Fibroblast of skin of scalp (primary cell): ENCODE measurements at places on chromosomes 2 and 18.

GRCh38 chr18:14978962-14979535 lies 231.1 kb downstream of the ANKRD30B start:
- peak; percentile 40 for DNase-seq

DNA sequence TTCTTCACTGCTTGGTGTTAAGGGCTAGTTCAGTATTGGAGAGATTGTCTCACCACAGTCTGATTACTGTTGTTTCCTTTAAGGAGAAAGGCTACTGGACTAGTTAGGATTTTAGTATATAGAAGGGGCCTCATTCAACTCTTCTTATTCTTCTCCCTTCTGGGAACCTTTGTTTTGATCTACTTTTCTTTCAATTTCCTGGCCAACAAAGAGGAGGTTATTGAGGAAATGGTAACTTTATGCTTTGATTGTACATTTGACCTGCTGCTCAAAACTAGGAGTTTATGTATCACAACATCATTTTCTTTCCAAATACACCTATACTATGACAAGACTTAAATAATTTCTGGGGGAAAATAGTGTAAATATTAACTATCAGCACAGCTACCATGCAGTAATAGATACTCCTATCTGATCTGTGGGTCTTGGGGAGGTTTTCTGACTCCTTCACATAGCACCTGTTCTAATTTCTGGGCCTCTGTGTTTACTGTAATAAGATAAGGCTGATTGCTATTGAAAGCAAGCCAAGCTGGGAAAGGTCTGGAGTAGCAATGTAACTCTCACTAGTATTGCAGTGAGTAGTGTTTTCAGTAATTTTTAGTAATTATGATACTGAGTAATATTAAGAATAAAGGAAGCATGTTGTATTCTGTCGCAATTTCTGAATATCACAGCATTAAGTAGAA lies 395.3 kb downstream of the NUP35 start:
- DNase-seq, result no peak

DNA sequence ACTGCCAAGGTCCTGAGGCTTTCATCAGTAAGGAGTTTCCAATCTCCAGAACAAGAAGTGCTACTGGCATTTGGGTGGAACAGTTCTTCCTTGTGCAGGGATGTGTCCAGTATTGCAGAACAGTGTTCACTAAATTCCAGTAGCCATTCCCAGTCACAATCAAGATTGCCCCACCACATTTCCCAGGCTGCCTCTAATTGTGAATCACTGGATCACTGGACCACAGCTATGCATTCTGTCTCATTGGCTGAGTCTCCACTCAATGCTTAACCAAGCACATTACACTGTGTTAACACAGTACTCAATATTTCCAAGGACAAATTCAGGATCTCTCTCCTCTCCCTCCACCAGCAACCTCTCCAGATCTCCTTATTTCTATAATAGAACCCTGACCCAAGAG lies 160.2 kb upstream of the CCDC150 start:
- peak; percentile 85 for DNase-seq

DNA sequence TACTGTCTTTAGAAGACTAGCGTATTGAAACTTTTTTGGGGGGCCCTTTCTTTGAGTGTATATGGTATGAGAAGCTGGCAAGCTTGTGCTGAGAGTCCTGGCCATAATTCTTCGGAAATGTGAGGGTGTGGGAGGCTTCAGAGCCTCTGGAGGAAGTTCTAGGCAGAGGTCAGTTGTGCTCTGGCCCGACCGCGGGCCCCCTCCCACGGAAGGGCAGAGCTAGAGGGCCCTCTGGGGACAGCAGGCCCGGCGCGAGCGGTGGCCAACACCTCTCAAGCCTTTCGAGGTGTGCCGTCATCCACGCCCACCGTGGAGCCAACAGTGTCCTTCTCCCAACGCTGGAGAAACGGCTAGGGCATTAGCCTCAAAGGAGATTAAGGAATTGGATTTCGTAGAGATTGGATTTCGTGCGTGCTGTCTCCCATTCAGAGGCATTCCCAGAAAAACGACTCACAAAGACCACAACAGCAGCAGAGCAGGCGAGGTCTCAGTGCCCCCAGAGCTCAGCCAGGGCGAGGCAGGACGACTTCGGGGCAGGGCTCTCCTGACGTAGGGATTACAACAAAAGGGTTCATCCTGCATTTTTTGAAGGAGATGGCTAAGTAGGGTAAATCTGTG lies 2.2 kb upstream of the MTCL1 start:
- peak; percentile 52 for DNase-seq

DNA sequence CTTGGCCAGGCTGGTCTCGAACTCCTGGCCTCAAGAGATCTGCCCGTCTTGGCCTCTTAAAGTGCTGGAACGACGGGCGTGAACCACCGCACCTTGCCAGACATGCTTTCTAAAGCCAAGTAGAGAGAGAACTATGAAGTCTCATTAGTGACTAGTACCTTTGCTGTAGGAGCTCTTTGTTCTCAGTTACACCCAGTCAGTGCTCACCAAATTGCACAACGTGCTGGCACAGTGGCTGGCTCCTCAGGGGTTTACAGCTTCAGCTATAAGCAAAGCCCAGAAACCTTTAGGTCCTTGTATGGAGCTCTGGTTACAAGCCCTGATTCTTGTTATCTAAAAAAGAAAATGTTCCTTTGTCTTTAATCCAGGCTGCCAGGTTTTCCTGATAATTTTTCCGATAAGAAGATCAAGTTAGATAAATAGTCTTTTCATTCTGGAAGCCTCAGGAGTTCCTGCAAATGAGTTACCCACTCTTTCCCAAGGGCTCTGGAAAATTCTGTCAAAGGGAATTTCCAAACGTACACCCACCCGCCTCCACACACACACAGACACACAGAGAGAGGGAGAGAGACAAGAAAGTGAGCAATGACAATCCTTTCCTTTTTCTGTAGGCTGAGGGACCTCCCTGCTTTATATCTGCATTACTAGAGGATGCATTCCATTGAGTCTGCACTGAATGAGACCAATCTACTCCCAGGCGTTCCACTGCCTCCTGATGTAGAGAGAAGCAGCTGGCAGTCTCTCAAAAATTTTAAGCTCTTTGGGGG lies 100.2 kb upstream of the CSRNP3 start:
- peak; percentile 4 for DNase-seq

DNA sequence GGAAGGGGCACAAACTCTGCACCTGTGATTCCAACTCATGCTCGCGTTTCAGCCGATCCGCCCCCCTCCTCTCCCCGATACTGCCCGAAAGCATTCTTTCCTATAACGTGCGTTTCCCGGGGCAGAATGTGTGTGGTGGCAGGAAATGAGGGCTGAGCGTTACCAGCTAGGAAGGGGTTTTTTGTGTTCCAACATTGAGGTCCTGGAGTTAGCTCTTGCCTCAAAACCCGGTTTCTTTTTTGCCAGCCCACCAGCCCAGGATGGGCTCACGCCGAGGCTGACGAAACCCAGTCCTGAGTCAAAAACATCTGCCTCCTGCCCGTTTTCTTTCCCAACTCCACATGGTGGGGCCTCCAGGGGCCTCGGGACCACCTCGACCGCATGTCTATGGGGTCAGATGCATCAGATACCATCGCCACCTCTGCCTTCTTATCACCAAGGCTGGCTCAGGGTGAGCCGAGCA lies 113.7 kb upstream of the COPS8 start:
- no peak for DNase-seq

DNA sequence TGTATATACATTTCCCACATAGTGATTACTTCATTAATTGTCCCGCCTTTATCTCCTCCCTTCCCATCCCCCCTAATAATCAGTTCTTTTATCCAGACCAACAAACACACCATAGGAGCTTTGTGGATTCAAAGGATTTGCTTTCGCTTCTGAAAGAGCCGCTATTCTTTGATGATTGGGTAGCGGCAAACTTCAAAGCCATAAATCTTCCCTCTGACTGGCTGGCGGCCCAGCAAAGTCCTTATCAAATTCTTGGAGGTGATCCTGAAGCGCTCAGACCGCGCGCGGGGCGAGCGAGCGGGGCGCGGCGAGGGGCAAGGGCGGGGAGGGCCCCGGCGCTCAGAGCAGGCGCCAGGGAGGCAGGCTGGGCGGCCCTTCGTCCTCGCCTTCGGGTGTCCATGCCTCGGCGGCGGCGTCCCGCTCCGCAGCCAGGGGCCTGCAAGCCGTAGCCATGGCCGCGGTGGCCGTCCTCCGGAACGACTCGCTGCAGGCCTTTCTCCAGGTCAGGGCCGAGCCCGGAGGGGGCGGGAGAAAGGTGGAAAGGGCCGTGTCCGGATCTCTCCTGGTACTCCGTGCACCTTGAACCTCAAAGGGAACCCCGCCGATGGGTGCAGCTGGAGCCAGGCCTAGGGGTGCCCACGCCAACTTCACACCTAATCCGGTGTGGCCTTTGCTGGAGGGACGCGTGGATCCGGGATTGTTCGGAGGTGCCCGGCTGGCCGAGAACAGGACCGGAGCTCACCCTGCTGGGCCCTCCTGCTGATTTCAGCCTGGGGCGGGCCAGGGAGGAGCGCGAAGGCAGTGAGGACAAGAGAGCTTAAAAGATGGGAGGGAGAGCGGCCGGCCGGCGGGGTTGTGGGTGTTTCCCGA lies at the start of gene SP5:
TSS of gene SP5 (plus strand) at position 276 of the 870 bp plus-strand sequence. CDS start at position 452, 176 bp downstream.
- DNase-seq, result peak; percentile 23
